ENCODE measurements at places on chromosomes 6 and 20.

DNA sequence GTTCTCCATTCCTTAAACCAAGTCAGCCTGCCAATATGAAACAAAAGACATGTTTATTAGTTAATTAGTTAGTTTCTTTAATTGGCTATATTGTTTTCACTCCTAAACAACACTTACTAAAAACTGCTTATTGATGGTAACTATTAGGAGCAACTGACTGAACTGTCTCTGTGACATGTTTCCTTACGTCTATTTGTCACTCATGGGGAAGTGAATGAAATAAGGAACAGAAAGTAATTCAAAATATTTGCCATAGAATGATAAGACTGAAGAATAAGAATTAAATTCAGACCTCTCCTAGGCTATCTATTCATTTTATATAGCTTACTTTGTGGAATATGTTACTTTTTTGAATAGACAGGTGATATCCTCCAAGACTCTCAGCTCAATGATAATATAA, 217.2 kb downstream of the LAMA2 start:
- no peak for DNase-seq

DNA sequence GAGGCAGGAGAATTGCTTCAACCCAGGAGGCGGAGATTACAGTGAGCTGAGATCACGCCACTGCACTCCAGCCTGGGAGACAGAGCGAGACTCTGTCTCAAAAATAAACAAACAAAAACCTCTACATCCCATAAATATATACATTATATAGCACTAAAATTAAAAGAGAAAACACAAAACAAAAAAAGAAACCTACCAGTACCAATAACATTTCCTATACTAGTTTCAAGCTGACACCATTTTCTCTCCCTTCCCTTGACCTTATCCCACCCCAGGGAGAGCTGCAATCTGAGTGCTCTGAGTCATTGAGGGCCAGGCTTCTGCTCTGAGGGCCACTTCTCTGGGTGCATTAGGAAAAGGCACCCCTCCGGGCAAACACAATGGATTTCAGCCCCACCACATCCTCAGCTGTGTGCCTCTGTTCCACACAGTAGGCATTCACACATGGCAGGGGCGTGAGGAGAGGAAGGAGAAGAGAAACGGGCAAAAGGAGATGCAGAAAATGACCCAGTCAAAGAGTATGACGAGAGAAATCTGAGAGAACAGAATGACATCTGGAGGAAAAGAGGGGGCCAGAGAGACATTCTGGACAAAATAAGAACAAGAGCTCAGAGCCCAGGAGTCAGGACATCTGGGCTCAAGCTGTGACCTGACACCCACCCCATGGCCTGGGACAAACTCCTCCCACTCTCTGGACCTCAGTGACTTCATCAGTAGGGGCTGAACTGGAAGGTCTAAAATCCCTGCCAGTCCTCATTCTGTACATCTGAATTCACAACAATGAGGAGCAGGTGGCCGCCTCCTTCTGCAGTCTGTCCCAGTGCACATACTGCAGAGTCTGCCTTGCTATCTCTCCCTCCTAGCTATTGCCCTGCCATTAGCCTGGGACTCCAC, 18.2 kb downstream of the TRIM26 start:
- DNase-seq = no peak

- DNase-seq = no peak
These were observed 382.5 kb downstream of the PRKN start for GRCh38 chr6:162345051-162345511.

DNA sequence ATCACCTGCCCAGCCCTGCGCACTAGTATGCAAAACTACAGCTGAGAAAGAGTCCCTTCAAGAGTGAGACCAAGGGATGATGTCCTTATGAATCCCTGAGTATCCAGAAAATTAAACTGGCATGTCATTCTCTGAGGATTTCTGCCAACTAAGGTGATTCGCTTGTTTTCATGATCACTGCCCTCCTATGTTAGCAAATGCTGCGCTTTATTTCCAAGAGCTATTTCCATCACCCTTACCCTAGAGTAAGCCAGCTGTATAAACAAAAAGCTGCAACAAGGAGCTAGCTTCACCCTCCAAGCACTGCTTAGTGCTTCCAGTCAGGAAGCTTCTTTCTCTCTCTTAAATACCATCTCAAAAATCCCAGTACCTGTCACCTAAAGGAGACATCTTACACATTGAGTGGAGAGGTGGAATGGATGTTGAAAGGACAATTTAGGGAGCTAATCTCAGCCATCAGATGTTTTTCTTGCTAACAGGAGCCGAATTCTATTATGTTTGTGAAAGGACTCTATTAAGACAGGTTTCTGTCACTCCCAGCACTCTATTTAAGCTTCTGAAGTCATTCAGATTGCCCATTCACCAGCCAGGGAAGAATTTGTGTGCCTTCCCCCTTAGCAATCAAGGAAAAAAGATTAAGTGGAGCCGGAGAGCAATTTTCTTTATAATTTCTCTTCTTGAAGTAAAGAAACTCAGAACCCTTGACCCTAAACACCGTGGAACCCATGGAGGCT, 322.2 kb downstream of the NRN1 start:
- no peak for DNase-seq

DNA sequence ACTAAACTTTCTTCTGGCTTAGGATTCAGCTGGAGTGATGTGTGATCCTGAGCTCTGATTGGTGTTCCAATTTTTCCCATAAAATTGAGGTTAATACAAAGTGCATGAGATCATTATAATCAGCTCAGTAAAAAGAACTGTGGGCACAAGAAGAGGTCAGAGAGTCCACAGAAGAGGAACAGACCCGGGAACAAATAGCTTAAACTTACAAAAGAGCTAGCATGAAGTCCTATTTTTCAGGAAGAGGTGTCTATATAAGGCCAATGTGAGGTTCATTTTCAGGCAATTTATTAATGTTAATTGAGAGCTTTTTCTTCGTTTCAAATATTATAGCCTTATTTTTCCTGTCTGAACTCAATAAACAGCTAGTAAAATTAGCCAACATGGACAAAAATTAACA, 26.9 kb upstream of the STX11 start:
- DNase-seq = no peak

DNA sequence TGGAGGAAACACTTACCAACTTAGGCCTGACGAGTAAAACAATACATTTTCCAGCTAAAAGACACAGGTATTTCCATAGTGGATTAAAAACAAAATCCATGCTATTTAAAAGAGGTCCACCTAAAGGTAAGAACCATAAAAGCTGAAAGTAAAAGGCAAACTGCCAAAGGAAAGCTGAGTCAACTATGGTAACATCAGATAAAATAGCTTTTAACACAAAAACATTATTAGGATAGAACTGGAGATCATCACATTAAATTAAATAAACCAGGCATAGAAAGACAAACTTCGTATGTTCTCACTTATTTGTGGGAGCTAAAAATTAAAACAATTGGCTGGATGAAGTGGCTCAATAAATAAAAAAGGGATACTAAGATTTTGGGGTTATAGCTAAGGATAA, 166.8 kb upstream of the SLC22A16 start:
- no peak for DNase-seq

GRCh38 chr20:62697468-62697912, 11.1 kb upstream of the NTSR1 start:
- DNase-seq = no peak

GRCh38 chr6:125511809-125512396, 210.1 kb upstream of the HDDC2 start:
- no peak for DNase-seq

DNA sequence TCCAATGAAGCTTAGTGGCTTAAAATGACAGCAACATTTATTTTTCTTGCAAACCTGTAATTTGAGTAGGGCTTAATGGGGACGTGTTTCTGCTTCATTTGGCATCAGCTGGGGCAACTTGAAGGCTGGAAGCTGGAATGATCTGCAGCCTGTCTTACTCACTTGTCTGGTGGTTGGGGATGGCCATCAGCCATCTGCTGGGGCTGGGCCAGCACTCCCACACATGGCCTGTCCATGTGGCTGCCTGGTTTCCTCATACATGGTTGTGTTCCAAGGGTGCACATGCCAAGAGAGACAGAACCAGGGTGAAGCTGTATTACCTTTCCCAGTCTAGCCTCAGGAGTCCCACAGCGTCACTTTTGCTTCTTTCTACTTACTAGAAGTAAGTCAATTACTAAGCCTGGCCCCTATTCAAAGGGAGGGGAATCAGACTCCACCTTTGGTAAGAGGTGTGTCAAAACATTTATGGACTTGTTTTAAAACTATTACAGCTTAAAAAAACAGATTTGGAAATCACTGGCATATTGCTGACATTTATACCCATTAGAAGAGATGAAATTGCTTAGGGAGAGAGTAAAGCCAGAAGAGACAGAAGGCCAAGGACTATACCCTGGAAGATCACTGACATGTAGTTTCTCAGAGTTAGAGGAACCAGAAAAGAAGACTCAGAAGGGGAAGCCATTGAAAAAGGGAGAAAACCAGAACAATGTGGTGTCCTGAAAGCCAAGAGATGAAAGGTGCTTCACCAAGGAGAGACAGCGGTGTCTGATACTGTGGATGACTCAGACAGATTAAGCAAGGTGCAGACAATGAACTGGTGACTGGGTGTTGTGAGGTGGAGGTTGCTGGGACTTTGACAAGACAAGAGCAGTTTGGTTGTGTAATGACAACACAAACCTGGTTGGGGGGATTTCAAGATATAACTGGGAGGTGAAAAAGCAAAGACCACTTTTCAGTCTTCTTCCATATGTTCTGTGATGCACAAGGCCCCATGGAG, 345.2 kb downstream of the GJA1 start:
- DNase-seq = no peak
